H7 (cell line): ENCODE measurements at places on chromosomes 11 and 22. TPM values are rescaled to one million over a fixed set of nuclear protein-coding genes. Genes with fewer than 3 reads are reported as not detected.

KCNJ5 gene
- 0.04 and 0.35 TPM in 2 replicates for total RNA-seq

ATF4 gene
- 466 and 503 TPM in 2 replicates for total RNA-seq

NUDT8 gene
- total RNA-seq: 8.1 and 8.7 TPM in 2 replicates

CCDC188 gene
- total RNA-seq: not detected in 2 replicates

CYB5R3 gene
- total RNA-seq: 75.6 and 86.8 TPM in 2 replicates

ANO5 gene
- total RNA-seq: 6.2 and 10.1 TPM in 2 replicates

CRYBB3 gene
- 0.10 TPM in 1 of 2 replicates, not detected in the other for total RNA-seq

APOA4 gene
- total RNA-seq: not detected in 2 replicates

B3GAT1 gene
- total RNA-seq: 9.9 and 12.8 TPM in 2 replicates

ETS1 gene
- total RNA-seq: 23.8 and 24.1 TPM in 2 replicates

PARVA gene
- 7.5 and 8.4 TPM in 2 replicates for total RNA-seq

DTX4 gene
- total RNA-seq: 4.9 and 7.6 TPM in 2 replicates

APOL5 gene
- not detected in 2 replicates for total RNA-seq

SCARF2 gene
- total RNA-seq: 11.5 and 15.0 TPM in 2 replicates

C11orf42 gene
- not detected in 2 replicates for total RNA-seq

LMNTD2 gene
- 2.7 and 4.0 TPM in 2 replicates for total RNA-seq
